ENCODE measurements at places on chromosomes 11 and 22.
A peak's percentile ranks its signal among the peaks of the same experiment; 100 is the strongest.

DNA sequence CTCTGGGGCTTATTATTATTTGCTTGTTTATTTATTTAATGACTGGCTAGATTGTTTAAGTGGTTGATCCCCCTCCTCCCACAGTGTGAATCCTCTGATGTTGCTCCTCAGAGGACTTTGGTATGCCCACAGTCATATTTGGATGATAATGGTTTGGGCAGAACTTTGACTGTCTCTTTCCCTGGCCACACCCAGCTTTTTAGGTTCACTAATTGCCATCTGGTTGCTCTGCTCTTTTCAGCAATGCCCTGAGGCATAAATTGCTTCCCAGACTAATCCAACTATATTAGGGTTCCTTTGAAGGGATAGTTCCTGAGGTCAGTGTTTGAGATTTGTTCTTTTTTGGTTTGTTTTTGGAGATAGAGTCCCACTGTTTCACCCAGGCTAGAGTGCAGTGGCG lies 99.3 kb upstream of the RRM1 start:
- DNase-seq: no peak

GRCh38 chr22:26646158-26646557 lies 11.2 kb upstream of the MIAT start:
- no peak for DNase-seq

DNA sequence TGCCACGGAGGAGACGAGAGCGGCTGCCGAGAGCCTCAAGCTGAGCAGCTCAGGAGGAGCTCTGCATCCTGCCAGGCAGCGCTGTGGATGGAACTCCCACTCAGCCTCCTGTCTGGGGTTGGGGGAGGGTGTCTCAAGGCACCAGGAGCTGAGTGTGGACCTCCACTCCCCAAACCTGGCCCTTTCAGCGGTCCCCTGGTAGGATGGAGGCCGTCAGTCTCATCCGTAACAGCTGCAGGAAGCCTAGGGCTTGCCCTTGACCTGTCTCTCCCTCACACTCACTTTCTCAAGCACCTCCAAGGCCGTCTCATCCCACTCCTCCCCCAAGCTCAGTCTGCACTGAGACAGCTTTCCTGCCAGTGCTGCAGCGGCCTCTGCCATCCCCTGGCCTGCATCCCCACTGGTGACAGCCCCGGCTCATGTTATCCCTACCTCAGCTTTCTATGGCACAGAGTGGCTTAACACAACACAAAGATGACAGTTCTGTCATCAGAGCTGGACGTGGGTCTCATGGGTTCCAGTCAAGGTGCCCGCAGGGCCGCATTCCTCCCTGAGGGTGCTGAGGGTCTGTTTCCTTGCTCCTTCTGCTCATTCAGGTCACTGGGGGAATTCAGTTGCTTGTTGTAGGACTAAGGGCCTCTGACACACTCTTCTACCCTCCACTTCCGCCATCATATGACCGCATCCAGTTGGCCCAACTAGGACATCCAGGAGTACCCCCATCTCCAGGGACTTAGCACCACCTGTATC lies 341.9 kb upstream of the B3GAT1 start:
- DNase-seq: no peak

GRCh38 chr11:92460213-92460612 lies 235.6 kb downstream of the FAT3 start:
- no peak for DNase-seq

DNA sequence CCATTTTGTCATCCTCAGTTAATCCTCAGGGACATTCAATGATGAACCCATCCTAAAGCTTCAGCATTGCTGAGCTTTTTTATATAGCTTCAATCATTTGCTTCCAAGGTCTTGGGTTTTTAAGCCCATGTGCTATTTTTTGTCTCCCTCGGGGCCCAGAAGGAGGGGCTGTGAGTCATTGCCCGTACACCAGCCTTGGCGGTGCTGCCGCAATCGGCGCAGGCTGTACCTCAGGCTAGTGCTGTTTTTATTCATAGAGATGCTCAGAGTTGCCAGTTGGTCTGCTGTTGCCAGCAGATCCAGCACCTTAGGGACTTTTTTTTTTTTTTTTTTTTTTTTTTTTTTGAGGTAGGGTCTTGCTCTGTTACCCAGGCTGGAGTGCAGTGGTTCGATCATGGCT lies 35.5 kb downstream of the ACO2 start:
- peak; percentile 60 for DNase-seq

DNA sequence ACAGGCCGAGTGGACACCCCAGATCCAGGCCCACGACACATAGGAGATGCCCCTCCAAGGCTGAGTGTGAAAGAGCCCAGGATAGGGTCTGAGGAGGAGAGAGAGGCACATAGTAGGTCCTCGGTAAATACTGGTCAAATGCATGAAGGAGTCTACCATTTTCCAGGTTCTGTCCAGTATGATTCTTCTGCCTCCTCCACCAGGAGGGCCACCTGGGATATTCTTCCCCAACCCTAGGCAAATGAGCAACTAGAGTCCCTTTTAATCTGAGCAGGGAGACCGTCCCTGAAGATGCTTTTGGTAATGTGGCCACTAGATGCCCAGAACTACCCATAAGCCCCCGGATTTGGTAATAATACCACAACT lies 6.7 kb downstream of the PDGFB start:
- no peak for DNase-seq

- no peak for DNase-seq
Observed at GRCh38 chr22:25972397-25972796, 196.9 kb upstream of the SEZ6L start.

All from head of caudate nucleus (tissue), 42 donors.